ENCODE measurements at places on chromosomes 1 and 21.

DNA sequence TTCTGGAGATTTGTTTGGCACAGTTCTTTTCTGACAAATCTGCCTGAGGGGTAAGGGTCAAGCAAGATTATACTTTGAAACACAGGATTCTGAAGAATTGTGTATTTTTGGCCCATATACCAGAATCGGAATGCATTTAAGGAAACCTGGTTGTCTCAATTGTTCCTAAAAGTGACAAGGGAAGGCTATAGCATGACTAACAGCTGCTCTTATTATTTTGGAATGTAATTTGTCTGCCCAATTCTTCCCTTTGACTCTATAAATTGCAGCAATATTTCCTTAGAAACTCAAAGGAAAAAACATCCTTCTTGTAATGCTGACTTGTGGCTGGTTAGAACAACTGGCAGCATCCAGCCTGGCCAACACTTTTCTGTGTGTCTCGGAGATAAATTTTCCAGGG lies 15.8 kb upstream of the VCAM1 start:
- no peak for DNase-seq

GRCh38 chr1:199809311-199809710 lies 218.2 kb upstream of the NR5A2 start:
- DNase-seq, result no peak

GRCh38 chr1:27397110-27397509 lies 4.7 kb downstream of the GPR3 start:
- no peak for DNase-seq

GRCh38 chr1:154497026-154497806 lies 4.8 kb upstream of the TDRD10 start:
- DNase-seq, result no peak

DNA sequence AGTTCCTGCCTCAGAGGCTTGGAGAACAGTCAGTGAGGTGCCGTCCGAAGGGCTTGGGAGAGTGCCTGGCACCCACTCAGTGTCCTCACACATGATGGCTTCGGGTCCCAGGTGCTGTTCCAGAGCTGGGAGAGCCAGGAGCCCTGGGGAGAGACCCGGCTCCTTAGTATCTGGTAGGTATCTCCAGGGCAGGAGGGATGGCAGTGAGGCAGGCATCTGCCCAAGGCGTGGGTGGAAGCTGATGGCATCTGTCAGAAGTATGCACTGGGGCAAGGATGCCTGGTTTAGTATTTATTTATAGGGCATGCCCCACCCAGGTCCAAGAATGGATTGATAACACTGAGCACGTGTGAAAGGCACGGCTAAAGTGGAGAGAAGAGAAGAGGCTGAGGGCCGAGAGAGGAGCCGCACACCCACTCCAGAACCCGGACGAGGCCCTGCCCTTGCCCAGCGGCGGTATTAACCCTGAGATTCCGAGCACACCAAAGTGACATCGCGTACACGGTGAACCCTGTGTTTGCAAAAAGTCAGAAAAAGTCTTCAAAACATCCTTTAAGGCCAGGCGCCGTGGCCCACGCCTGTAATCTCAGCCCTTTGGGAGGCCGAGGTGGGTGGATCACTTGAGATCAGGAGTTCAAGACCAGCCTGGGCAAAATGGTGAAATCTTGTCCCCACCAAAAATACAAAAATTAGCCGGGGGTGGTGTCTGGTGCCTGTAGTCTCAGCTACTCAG lies 2.4 kb downstream of the TP73 start:
- DNase-seq, result no peak

GRCh38 chr1:196466166-196466565 lies 142.1 kb downstream of the KCNT2 start:
- DNase-seq, result no peak

GRCh38 chr1:101262630-101263348 lies 26.0 kb downstream of the S1PR1 start:
- DNase-seq, result peak; percentile 35

DNA sequence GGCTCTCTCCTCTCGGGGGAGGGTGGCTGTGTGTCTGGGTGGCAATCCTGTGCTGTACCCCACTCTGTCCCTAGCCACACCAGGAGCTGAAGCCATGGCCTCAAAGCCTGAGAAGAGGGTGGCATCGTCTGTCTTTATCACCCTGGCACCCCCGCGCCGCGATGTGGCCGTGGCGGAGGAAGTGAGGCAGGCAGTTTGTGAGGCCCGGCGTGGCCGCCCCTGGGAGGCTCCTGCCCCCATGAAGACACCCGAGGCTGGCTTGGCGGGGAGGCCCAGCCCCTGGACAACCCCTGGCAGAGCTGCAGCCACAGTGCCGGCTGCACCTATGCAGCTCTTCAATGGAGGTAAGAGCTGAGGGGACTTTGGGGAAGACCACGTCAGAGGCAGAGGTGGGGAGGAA lies 6.3 kb downstream of the FBLIM1 start:
- DNase-seq, result no peak

GRCh38 chr1:41622402-41622801 lies 137.9 kb upstream of the EDN2 start:
- no peak for DNase-seq

GRCh38 chr1:176111835-176112234 lies 95.3 kb downstream of the COP1 start:
- no peak for DNase-seq

GRCh38 chr1:174872615-174873058 lies 127.1 kb upstream of the CACYBP start:
- DNase-seq, result no peak

- no peak for DNase-seq
Measured at GRCh38 chr1:4270651-4271337, 370.7 kb upstream of the C1orf174 start.

- no peak for DNase-seq
Measured at GRCh38 chr21:30443226-30443625, 3.2 kb downstream of the KRTAP15-1 start.

DNA sequence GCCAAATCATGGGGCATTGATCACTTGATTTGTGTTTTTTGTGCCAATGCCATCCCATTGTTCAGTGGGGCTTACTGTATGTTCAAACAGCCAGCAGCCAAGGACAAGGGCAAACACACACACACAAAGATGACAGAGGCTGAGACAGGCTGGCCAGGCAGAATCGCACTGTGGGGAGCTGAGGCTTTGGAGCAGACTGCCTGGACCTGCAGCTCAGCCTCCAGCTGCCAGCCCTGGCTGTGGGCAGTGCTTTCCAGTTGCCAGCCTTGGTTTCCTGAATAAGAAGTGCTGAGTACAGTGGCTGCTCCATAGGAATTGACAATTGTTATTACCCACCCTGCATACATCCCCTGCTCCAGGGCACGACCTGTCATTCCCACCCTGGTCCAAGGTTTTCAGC lies 16.9 kb upstream of the PCP4 start:
- DNase-seq, result no peak

DNA sequence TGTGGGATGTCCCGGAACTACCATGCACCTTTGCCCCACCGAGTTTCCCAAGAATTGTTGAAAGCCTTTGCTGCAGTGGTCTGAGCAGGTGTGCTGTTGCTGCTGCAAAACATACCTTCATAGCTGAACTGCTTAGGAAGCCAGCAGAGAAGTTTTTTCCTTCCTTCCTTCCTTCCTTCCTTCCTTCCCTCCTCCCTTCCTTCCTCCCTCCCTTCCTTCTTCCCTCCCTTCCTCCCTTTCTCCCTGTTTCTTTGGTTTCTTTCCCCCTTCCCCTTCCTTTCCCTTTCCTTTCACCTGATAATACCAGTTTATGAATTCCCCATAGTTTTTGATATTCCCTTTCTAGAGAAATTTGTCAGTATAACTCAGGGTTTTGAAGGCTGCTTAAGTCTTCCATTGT lies 10.8 kb upstream of the SH3D21 start:
- no peak for DNase-seq

GRCh38 chr1:36775716-36776115 lies 258.6 kb downstream of the GRIK3 start:
- DNase-seq, result no peak

GRCh38 chr21:18529254-18529653 lies 125.7 kb upstream of the TMPRSS15 start:
- DNase-seq, result no peak

DNA sequence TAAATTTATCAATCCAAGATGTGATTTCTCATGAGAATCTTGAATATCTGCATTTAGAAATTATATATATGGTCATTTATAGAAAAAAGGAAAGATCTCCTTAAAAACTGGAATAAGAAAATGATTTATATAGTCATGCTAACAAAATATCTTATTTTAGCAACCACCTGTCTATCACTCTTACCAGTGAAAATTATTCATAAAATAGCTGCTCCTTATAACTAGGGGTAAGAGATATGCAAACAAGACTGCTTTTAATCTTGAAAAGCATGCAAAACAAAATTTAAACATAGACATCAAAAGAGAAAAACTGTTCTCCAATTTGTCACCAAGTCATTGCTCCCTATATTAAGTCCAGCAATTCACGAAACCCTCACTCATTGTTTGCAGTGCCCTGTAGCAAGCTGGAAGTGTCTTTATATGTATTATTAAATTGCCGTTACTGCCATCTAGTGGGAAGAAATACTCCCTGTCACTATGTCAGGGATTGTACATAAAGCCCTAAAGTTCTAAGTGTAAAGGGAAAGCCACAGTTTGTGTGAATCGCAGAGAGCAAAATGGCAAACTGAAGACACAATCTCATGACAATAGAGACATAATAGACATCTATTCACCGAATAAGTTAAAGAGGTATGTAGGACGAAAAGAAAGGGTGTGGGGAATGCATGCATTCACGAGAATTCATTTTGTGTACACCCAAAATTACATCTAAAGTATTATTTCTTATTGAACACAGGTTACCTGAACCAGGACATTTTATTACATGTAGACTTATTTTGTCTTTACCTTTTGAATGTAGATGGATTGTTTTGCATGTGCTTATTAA lies 600.5 kb downstream of the USP25 start:
- DNase-seq, result peak; percentile 75

DNA sequence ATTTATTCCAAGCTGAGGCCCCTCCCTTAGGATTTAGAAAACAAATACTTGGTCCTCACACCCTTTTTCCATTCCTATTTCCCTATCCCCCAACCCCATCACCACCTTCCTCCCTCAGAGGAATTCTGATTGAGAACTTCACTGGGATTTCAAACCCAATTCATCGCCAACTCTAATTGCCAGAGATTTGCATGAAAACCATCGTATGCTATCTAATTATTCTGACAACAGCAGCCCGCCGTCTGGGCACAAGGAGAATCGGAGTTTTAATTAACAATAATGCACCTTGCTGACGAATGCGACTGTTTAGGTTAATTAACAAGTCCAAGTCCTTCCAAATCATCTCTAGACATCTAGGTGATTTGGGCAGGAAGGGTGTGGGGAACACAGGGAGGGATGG lies 4.4 kb downstream of the ACKR1 start:
- no peak for DNase-seq

- no peak for DNase-seq
Measured at GRCh38 chr1:54846301-54846700, 40.7 kb downstream of the DHCR24 start.
